ENCODE measurements at places on chromosomes 2 and 18.

GRCh38 chr2:105803337-105803736 lies 58.6 kb downstream of the NCK2 start:
- no peak for DNase-seq

DNA sequence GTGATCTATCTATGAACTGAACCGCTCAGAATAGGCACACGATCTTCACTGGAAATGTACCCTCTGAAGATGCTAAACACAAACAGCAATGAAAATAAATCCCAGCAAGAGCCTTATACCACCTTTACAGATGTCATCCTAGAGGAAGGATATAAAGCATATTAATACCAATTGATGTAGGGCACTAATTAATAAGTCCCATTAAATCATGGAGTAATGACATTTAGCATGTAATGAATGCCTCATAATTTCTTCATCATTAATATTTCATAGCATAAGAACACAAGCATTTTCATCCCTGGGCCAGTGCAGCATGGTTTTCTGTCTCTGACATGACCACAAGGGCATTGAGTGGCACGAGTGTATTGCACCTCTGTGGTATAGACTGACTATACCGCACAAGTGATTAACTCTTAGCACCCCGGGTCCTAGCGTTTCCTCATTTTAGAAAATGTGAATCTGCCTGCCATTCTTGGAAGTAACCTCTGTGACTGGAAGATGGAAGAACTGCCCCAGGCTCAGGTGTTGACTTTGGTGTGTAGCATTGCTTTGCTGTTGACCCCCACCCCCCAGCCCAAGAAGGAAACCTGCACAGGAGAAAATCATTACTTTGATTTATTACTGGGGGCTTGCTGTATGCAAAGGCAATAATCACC lies 1.4 kb upstream of the TMEM178A start:
- DNase-seq = no peak

DNA sequence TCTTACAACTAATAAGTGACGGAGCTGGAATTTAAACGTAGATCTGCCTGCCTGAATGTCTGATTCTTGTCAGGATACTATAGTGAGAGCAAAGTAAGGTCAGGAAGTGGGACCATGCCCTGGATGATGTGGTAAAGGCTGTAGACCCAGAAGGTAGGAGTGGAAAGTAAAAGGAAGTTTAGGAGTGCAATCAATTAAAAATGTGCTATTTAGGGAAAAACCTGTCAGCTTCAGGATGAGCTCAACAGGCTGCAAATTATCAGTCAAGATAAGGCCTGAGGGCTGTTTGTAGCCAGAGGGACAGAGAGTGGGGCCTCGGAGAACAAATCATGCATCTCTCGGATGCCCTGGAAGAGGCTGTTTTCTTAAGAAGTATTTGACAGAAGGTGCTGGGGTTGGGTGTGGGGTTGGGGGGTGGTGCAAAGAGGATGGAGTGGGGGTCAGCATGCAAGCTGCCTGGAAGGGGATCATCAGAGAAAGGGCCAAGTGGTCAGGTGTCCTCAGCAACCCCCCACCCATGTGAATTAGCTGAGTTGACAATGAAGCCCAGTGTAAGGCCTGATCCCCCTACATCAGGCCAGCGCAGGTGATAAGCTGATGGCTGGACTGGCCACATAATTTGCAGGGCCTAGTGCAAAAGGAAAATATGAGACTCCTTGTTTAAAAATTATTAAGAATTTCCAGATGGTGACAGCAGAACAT lies 53.2 kb upstream of the MAPRE3 start:
- no peak for DNase-seq

- no peak for DNase-seq
These were observed 60.7 kb upstream of the HDAC4 start for GRCh38 chr2:239461291-239462190.

- DNase-seq = no peak
These were observed at the start of gene VWC2L for GRCh38 chr2:214410918-214411554. Gene VWC2L (plus strand): TSS chr2:214411054. CDS start chr2:214414194, 3,140 bp downstream.

DNA sequence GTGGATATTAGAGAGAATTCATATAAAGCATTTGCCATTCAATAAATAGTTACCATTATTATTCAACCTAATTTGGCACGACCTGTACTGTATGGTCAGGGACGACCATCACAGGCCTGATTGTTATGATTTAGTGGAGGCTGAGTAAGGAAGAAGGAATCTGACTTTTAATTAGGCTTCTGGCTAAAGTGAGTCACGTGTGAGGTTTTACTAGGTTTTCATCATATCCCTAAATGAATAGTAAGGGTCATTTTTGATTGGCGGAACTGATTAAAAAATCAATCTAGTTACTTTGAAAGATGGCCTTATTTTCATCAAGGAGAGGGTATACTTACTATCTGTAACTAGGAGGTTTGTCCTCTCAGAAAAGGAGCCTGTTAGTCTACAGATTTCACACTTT lies 143.4 kb downstream of the ADCYAP1 start:
- no peak for DNase-seq

- DNase-seq = no peak
These were observed 75.8 kb downstream of the NRP2 start for GRCh38 chr2:205758051-205758450.

- no peak for DNase-seq
These were observed 28.2 kb upstream of the GIGYF2 start for GRCh38 chr2:232668805-232669444.

DNA sequence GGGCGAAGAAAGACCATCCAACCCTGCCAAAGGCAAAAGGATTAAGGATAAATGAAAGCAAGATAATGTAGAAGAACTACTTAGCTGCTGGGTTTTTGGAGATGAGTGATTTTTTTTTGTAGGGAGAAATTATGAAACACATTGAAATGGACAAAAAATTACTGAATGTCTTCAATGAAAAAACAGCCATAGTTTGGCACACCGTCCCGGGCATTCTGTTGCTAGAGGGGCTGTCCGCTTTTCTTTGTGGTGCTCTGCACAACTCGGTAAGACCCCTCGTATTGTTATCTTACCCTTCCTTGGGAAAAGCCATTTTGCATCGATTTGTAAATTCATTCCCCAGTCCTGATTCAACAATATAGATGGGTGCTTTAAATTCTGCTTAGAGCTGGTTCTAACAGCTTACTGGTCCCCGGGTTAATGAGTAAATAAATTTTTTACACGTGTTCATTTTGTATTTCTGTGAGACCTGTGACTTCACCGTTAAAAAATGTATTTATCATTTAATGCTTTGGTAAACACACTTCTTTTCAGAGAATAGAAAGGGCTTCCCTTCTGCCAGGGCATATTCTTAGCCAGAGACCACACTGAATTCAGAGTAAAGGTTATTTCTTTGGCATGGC lies 912 bp upstream of the LAPTM4A start:
- DNase-seq = no peak

- no peak for DNase-seq
These were observed 152.7 kb upstream of the PTPRM start for GRCh38 chr18:7414459-7414858.

DNA sequence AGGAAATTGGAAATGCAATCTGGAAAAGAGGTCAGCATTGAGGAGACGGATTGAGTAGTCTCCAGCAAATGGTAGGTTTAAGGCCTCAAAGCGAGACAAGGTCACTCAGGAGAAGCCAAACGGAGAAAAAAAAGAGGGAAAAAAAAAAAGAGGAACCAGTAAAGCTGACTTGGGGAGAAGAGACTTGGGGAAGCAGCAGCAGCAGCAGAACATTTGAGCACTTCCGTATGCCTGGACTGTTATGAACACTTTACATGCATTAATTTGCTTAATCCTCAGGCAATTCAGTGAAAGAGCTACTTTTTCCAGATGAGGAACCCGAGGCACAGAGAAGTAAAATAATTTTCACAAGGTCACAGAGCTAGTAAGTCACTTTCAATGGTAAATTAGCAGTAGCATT lies 81.3 kb downstream of the OSBPL6 start:
- DNase-seq = no peak

- no peak for DNase-seq
These were observed 32.9 kb downstream of the KCNK3 start for GRCh38 chr2:26725521-26725820.

- no peak for DNase-seq
These were observed 46.7 kb upstream of the B3GNT7 start for GRCh38 chr2:231348704-231349373.

- DNase-seq = no peak
These were observed 85.6 kb upstream of the TSPYL6 start for GRCh38 chr2:54341656-54342055.

GRCh38 chr18:68234676-68235075 lies 480.2 kb downstream of the TMX3 start:
- DNase-seq = no peak

- no peak for DNase-seq
These were observed 211.6 kb upstream of the MMADHC start for GRCh38 chr2:149799013-149799705.

GRCh38 chr2:52539026-52539970 lies 1228.3 kb upstream of the CHAC2 start:
- DNase-seq = no peak

DNA sequence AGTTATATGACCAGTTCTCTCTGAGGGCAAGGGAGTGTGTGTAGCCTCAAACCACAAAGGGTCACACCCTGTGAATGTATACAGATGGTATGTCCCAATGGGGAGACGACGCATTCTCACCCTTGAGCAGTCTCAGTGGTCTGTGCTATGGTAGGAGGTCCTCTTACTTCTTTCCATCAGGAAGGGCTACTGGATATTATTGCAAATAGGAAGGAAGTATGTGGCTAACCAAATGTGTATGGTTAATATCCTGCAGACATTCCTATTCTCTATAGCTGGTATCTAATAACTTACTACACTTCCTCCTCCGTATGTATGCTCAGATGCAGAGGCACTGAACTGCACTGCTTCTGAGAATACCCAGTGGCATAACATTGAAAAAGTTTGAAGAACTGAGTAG lies 306.7 kb upstream of the CCDC68 start:
- DNase-seq = no peak

All from activated T-cell treated with anti-CD3 and anti-CD28 coated beads for 1 hour (primary cell).